Caki2 (cell line): ENCODE measurements at places on chromosomes 5 and 9. TPM values are rescaled to one million over a fixed set of nuclear protein-coding genes. Genes with fewer than 3 reads are reported as not detected.

The CDKN2B-AS1 gene
- not detected in 2 replicates for total RNA-seq

The RGS7BP gene
- total RNA-seq, result not detected in 2 replicates

The EHMT1 gene
- 46.0 and 118 TPM in 2 replicates for total RNA-seq

The IL5 gene
- total RNA-seq, result not detected in 2 replicates

The ISCA1 gene
- 58.0 and 60.6 TPM in 2 replicates for total RNA-seq

The MUSK gene
- total RNA-seq, result not detected in 2 replicates

The PCDHGB3 gene
- total RNA-seq, result not detected in 2 replicates

The CCDC112 gene
- 5.0 and 6.4 TPM in 2 replicates for total RNA-seq

The CDC25C gene
- total RNA-seq, result 8.7 and 13.4 TPM in 2 replicates

The ARHGEF39 gene
- total RNA-seq, result 7.8 and 10.4 TPM in 2 replicates

The G3BP1 gene
- 55.1 and 91.9 TPM in 2 replicates for total RNA-seq

The ARL14EPL gene
- 0.34 TPM in 1 of 2 replicates, not detected in the other for total RNA-seq

The UNC13B gene
- total RNA-seq, result 1.4 and 1.6 TPM in 2 replicates

The GARNL3 gene
- total RNA-seq, result 2.0 and 6.4 TPM in 2 replicates

The SPATA31E1 gene
- total RNA-seq, result not detected in 2 replicates

The CCL28 gene
- total RNA-seq, result 4.8 and 8.2 TPM in 2 replicates

The NDOR1 gene
- 8.1 and 8.3 TPM in 2 replicates for total RNA-seq

The NINJ1 gene
- total RNA-seq, result 53.5 and 59.9 TPM in 2 replicates

The DDX4 gene
- total RNA-seq, result not detected in 2 replicates

The UGT3A2 gene
- total RNA-seq, result not detected in 2 replicates

The LCN15 gene
- total RNA-seq, result not detected in 2 replicates

The PRRC2B gene
- total RNA-seq, result 35.4 and 36.8 TPM in 2 replicates

The TAF11L10 gene
- not detected in 2 replicates for total RNA-seq

The MOB3B gene
- 0.03 TPM in 1 of 2 replicates, not detected in the other for total RNA-seq

The DNM1 gene
- 15.3 and 22.3 TPM in 2 replicates for total RNA-seq

The FAT2 gene
- total RNA-seq, result 0.27 and 0.84 TPM in 2 replicates

The GARIN3 gene
- not detected in 2 replicates for total RNA-seq

The FABP6 gene
- 22.4 and 46.5 TPM in 2 replicates for total RNA-seq

The PCDHB9 gene
- total RNA-seq, result 1.1 and 1.6 TPM in 2 replicates

The TNIP1 gene
- total RNA-seq, result 160 and 176 TPM in 2 replicates

The SH2D3C gene
- not detected in 2 replicates for total RNA-seq

The ADRB2 gene
- 0.20 and 0.26 TPM in 2 replicates for total RNA-seq

The ZNF454 gene
- total RNA-seq, result not detected in 2 replicates

The BAAT gene
- not detected in 2 replicates for total RNA-seq

The ADAMTS16 gene
- total RNA-seq, result 13.8 and 15.6 TPM in 2 replicates

The SV2C gene
- total RNA-seq, result not detected in 2 replicates

The FGF1 gene
- total RNA-seq, result not detected in 2 replicates

The PCDHB13 gene
- 0.44 and 0.93 TPM in 2 replicates for total RNA-seq

The CHMP5 gene
- 87.3 and 121 TPM in 2 replicates for total RNA-seq

The TLR4 gene
- 3.3 and 5.9 TPM in 2 replicates for total RNA-seq

The SMC2 gene
- total RNA-seq, result 7.8 and 11.1 TPM in 2 replicates

The C5orf58 gene
- total RNA-seq, result not detected in 2 replicates

The COL27A1 gene
- 3.1 and 3.4 TPM in 2 replicates for total RNA-seq

The OTULINL gene
- total RNA-seq, result 2.1 and 2.5 TPM in 2 replicates

The SPINK5 gene
- total RNA-seq, result 0.95 TPM in 1 of 2 replicates, not detected in the other

The GPRIN1 gene
- 30.1 and 36.8 TPM in 2 replicates for total RNA-seq

The ZNF879 gene
- total RNA-seq, result 0.74 and 0.87 TPM in 2 replicates

The FGD3 gene
- 0.96 TPM in 1 of 2 replicates, not detected in the other for total RNA-seq

The PCAT7 gene
- total RNA-seq, result 1.4 and 5.8 TPM in 2 replicates

The PCDHGA9 gene
- not detected in 2 replicates for total RNA-seq

The SLC1A3 gene
- not detected in 2 replicates for total RNA-seq

The PTGR1 gene
- total RNA-seq, result 95.6 and 116 TPM in 2 replicates

The SPINK6 gene
- total RNA-seq, result not detected in 2 replicates

The PCDHAC1 gene
- 0.09 and 0.10 TPM in 2 replicates for total RNA-seq

The SLC6A18 gene
- total RNA-seq, result not detected in 2 replicates

The LRRC14B gene
- not detected in 2 replicates for total RNA-seq

The HTR4 gene
- total RNA-seq, result not detected in 2 replicates

The TMEM232 gene
- not detected in 2 replicates for total RNA-seq

The INSL4 gene
- total RNA-seq, result not detected in 2 replicates
